ENCODE measurements at places on chromosomes 4 and X.

GRCh38 chrX:147899379-147900114, 12.2 kb upstream of the FMR1 start:
- no peak for DNase-seq

GRCh38 chrX:153825042-153825441, 5.3 kb downstream of the PDZD4 start:
- no peak for DNase-seq

GRCh38 chrX:54271664-54272063, 86.2 kb downstream of the WNK3 start:
- DNase-seq = no peak

GRCh38 chrX:67673741-67674274, 130.0 kb downstream of the AR start:
- no peak for DNase-seq

GRCh38 chr4:67160394-67160793, 384.9 kb downstream of the CENPC start:
- no peak for DNase-seq

GRCh38 chr4:143377611-143378099, 41.0 kb downstream of the GAB1 start:
- DNase-seq = no peak

GRCh38 chr4:186016796-186017195, 52.2 kb upstream of the TLR3 start:
- DNase-seq = no peak

DNA sequence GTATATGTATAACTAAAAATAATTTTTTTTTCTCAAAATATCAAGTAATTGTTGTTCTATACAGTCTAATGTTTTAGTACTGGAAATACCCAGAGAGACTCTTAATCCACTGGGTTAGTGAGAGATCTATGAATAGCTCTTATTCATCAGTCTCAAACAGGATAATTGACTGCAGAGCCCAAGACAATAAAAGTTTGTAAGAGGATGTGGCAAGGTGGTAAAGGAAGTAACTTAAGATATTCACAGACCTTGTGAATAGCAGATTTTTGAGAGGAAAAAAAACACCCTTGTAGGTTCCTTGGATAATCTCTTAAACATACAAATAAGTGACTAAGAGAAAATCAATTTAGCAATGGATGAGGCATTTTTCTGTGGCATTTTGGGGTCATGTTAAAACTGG, 210.9 kb upstream of the FAM241A start:
- no peak for DNase-seq

DNA sequence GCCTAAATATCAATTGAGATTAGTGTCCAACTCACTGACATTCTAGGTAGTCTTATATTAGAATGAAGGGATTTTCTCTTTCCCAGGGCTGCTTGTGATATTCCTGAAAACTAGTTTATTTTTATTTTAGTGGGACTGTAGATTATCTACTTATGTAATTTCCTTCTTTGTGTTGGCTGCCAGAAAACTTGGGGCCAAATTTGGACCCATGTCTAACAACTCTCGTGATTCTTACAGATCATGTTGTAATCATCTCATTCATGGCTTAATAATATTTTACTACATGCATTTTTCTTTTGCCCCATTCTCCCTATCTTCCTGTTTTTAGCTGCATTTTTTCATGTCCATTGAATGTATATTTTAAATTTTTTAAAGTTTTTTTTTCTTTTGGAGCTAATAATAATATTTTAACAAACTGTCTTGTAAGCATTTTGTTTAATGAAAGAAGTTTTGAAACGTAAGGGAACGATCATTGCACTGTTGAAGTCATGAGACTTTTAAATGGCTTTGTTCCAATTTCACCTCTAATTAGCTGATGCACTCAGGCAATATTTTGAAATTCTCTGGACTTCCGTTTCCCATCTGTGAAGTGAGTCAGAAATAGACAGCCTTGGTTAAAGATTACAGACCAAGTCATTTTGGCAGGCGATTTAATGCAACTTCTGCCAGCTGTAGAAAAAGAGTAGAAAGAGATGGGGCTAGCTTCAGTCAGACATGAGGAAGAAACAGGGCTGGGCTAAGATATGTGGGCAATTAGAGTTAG, 14.3 kb upstream of the TDO2 start:
- DNase-seq = no peak

GRCh38 chrX:14528629-14529289, 577 bp upstream of the GLRA2 start:
- DNase-seq = peak; percentile 45

DNA sequence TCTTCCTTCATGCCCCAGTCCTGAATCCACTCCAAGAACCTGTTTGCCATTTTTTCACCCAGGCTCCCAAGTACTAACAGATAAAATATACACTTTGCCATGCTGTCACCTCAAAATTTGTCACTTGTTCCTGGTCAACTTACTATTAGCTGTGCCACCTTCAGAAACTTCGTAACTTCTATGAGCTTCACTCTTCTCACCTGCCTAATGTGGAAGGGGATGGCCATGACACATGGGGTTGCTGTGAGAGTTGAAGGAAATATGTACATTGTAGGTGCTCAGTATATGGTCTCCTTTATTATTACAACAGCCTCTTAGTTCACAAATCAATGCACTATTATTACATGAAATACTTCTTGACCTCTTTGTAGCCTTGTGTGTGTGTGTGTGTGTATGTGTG, 10.4 kb downstream of the TMSB4X start:
- DNase-seq = no peak

- no peak for DNase-seq
Observed at GRCh38 chr4:53306729-53307128, 59.1 kb downstream of the SCFD2 start.

DNA sequence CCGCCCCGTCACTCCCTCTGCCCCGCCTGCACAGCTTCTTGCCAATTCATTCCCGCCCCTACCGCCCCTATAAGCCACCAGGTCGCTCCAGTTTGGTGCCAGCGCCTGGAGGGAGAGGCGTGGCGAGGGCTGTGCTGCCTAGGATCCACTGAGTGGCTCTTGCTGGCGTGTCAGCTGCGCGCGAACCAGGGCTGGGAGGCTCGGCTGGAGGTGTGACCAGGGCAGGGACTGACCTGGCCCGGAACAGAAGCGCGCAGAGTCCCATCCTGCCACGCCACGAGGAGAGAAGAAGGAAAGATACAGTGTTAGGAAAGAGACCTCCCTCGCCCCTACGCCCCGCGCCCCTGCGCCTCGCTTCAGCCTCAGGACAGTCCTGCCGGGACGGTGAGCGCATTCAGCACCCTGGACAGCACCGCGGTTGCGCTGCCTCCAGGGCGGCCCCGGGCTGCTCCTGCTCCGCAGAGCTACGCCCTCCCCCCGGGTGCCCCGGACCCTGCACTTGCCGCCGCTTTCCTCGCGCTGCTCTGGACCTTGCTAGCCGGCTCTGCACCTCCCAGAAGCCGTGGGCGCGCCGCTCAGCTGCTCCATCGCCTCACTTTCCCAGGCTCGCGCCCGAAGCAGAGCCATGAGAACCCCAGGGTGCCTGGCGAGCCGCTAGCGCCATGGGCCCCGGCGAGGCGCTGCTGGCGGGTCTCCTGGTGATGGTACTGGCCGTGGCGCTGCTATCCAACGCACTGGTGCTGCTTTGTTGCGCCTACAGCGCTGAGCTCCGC, at the start of gene GPR78:
TSS of gene GPR78 (plus strand) at position 72 of the 773 bp plus-strand sequence. CDS start at position 663, 591 bp downstream.
- peak; percentile 29 for DNase-seq

GRCh38 chr4:150090836-150091235, 12.6 kb downstream of the DCLK2 start:
- no peak for DNase-seq

Measured in stimulated activated naive CD8-positive, alpha-beta T cell treated with anti-CD3 and anti-CD28 coated beads, Interleukin-15, amount 100 ng/mL, for 72 hours (primary cell).